ENCODE measurements at places on chromosomes 7 and 10.

DNA sequence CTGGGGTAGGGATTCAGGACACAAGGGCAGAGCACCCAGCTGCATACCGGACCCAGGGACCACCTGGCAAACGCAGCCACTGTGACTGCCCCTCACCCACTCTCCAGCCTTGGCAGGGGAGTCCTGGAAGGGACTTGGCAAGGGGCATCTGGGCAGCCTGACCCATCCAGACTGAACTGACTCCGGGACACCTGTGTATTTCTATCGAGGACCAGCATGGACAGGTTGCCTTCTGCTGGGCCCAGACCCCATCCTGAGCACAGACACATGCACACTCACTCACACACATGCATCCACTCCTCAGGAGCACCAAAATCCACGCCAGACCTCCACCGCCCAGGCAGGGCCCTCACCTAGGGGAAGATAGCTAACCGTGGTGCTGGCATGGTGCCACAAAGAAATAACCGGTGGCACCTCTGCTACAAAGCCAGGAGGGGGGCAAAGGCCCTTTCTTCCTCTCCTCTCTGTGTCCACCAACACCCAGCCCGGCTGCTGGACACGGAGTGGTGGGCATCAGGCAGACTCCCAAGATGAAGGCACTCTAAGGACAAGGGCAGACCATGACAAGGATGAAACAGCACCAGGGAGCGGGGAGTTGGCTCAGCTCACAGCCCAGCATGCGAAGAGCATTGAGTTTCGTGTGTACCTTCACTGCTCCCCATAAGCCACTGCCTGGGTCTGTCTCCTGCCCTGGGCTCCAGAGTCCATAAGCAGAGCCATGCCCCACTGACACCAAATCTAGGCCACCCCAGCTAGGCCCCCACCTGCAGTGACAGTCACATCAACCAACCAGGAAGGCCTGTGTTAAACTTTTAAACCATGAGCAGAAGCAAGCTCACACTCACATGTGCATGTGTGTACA, 35.3 kb downstream of the KCNH2 start:
- no peak for DNase-seq

GRCh38 chr7:1187127-1187526, 27.1 kb upstream of the ZFAND2A start:
- no peak for DNase-seq

- no peak for DNase-seq
Observed at GRCh38 chr7:156461881-156462665, 178.5 kb upstream of the RNF32 start.

DNA sequence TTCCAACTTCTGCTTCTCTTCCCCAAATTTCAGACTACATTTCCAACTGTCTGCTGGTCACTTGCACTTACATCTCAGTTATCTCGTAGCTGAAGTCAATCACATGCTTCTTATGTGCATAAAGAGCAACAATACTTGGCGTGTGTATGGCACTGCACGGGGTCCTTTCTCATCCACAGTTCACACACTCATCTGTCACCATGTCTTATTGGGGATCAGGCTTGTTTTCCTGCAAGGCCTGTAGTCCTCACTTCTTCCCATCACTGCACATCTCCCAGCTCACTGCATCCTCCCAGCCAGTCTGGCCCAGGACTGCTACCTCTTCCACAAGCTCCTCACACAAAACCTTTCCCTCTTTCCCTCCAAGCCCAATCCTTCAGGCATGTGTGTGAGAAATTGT, 35.3 kb downstream of the NUDCD3 start:
- no peak for DNase-seq

DNA sequence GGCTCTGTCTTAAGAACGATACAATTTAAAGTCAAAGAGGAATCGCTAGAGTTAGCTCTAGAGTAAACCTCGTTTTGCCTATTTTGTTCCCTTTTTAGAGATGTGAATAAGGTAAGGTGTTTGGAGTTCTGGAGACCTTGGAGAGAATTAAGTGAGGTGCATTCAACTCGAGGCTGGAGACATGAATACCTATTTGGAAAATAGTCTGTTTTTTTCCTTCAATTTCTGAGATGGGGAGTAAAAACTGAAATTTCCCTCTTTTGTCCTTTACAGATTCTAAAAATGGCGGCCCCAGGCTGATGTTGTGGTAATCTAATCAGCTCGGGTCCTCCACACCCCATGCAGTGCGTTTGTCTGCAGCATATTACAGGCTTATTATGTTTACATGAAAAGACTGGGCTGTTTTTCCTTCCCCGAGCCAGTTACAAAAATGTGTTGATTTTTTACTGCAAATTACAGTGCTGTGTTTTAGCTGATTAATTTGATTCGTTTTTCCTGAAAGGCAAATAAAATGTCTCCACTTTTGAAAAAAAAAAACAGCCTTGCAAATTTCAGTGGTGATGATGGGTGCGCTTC, 1.5 kb downstream of the KMT2E start:
- DNase-seq: peak; percentile 79

- no peak for DNase-seq
Observed at GRCh38 chr10:64090865-64091264, 569.7 kb downstream of the REEP3 start.

- DNase-seq: peak; percentile 79
Observed at GRCh38 chr10:72328045-72328828, 26.5 kb downstream of the DNAJB12 start.

- no peak for DNase-seq
Observed at GRCh38 chr10:30081182-30081581, 21.8 kb upstream of the JCAD start.

DNA sequence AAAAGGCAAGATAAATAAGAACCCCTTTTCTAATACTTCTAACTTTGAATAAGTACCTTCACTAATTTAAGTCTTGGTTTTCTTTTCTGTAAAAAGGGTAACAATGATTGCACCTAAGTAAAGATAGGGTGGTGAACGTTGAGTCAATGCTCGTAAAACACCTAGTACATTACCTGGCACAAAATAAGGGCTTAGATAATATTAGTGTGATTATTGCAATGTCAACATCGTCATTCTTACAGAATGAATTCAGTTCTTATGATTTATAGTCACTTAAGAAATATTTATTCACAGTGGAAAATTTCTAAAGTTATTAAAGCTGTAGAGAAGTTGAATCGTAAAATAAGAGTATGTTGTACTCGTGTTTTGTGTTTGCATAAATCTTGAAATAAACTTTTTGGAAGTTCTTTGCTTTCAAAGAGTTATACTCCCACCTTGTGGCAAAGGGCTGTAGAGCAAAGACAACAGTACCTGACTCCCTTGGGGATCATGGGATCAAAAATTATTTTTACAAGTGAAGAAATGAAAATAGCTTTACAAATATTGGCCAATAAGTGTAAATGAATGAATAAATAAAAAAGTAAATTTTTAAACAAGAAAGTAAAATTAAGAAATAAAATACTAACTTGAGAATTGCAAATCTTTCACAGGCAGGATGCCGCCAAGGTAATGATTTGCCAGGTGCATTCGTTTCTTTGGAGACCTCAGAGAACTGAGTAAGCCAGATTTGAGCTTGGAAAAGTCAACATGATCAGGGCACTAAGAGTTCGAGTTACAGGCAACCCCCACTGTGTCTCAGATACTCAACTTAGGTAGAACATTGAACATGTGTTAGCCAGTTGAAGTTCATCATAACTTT, 285.8 kb upstream of the CACNA2D1 start:
- DNase-seq: peak; percentile 80

- DNase-seq: no peak
Observed at GRCh38 chr7:9983048-9983447, 990.6 kb upstream of the PHF14 start.

- no peak for DNase-seq
Observed at GRCh38 chr10:87670586-87670985, 10.9 kb downstream of the PAPSS2 start.

- DNase-seq: no peak
Observed at GRCh38 chr7:90749262-90749661, 153.1 kb downstream of the CDK14 start.

DNA sequence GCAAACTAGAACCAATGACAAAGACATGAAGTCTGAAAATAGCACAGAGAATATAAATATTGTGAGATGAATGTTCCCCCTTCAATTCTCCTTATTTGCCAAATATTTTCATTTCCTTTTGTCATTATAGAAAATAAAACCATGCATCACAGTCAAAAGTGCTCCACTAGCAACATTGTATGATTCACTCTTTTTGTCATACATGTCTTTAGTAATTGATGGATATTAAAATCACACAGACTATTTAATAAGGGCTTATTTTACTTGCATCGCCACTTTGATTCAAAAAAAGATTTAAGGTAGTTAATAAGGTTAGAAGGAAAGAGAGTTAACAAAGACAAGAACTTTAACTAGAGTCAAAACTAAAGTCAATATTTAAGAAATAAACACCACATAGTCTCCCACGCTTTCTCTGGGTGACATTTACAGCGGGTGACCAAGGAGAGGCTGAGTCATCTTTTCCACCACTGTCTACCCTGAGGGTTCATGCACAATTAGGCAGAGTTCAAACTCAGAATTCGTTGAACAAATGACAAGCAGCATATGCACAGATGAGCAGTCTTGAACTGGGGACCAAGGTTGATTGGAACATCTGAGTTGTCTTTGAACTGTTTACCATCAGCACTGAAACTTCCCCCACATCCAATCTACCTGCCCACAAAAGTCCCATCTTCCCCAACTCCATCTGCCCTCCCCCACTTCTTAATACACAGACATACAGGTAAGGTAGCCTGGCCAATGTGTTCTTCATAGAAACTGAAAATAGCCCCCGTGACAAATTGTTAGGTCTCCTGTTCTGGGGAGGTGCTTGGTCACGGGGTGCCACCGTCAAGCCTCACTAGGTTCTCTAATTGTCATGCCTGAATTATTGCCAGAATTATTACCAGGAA, 42.5 kb downstream of the C7orf25 start:
- peak; percentile 18 for DNase-seq

GRCh38 chr7:37285706-37286453, 162.8 kb downstream of the ELMO1 start:
- DNase-seq: no peak

DNA sequence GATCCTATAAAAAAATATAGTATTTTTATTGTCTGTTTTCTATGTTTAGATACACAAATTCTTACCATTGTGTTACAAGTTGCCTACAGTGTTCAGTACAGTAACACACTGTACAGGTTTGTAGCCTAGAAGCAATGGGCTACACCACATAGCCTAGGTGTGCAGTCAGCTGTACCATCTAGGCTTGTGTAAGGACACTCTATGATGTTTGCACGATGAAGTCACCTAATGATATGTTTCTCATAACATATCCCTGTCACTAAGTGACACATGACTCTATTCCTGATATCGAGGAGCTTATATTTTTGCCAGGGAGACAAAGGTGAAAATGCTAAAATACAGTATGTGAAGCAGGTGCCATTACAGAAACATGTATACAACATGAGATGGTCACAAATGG, 18.6 kb downstream of the ZNF25 start:
- no peak for DNase-seq

GRCh38 chr7:103637094-103637493, 191.1 kb upstream of the SLC26A5 start:
- DNase-seq: no peak

- no peak for DNase-seq
Observed at GRCh38 chr7:150793569-150794238, 6.5 kb downstream of the TMEM176B start.

GRCh38 chr10:118667732-118668131, 72.3 kb upstream of the PRLHR start:
- no peak for DNase-seq

GRCh38 chr10:67075491-67075971, 149.7 kb downstream of the LRRTM3 start:
- no peak for DNase-seq

- no peak for DNase-seq
Observed at GRCh38 chr10:95517536-95518454, 43.4 kb downstream of the SORBS1 start.

DNA sequence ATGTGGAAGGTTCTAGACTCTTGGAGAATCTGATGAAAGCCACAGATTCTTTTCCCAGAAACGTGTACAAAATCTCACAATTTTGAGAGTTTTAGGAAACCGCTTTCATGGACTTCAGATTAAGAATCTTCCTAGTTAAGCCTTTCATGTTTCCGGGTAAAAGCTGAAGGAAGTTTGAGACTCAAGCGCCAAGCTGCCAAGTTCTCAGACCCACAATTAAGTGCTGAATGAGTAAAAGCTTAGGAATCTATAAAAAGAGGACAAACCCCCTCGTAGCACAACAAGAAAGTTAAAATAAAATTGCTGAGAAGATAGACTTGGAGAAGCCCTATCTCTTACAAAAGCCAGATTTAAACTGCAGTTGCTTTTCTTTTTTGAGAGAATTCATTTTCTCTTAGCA, 99.6 kb downstream of the ST8SIA6 start:
- DNase-seq: no peak

DNA sequence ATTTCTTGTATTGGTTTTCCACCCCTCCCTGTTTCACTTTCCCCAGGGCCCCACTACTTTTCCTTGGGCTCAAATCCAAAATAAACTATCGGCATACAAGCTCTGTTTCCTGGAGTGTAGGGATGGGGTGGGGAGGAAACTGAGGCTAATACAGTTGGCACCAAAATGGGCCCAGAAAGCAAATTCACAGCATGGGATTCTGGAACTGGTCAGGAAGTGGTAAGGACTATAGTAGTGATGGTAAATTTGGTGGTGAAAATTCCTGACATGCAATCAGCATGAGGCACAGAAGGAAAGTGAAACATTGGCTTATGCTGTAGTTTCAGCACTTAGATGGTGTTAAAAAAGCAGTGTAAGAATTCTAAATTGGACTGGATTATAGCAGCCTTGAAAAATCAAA, 8.7 kb upstream of the SAMD9L start:
- DNase-seq: no peak

DNA sequence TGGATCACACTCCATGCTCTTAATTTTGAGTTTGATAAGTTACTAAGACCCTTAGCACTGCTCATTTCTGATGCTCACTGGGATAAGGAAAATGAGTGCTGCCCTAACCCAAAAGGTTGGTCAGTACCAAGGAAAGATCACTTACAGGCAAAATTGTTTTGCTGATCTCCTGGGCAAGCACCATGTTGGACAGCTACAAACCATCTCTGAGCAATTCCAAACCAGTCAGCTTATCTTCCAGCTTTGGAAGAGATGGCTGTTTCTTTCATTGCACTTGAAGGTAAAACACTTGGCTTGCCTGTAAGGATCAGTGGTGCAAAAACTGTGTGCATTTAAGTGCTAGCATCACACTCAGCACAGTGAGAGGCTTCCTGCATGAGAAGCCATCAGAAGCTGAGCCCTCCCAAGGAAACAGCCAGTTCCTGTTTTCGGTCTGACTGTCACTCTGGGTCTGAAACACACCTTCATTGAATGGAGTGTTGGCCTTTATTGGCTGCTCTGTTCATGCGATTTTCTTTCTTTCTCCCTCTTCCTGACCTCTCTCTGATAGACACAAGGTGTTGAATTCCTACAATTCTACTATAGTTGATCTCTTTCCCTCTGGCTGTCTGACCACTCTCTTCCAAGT, 126.4 kb upstream of the GHITM start:
- DNase-seq: no peak

Data from adipocyte (in vitro differentiated cells).